ENCODE measurements at places on chromosomes 7 and 10. TPM values are rescaled to one million over a fixed set of nuclear protein-coding genes. Genes with fewer than 3 reads are reported as not detected.

The PRLHR gene
- not detected for total RNA-seq

The FGL2 gene
- total RNA-seq = 9.2 TPM

The OR2A42 gene
- not detected for total RNA-seq

The NUDCD3 gene
- total RNA-seq = 89.4 TPM

The GJD4 gene
- total RNA-seq = not detected

The HECW1 gene
- 0.23 TPM for total RNA-seq

The ABI1 gene
- 31.0 TPM for total RNA-seq

The SLC16A12 gene
- total RNA-seq = 5.8 TPM

DNA sequence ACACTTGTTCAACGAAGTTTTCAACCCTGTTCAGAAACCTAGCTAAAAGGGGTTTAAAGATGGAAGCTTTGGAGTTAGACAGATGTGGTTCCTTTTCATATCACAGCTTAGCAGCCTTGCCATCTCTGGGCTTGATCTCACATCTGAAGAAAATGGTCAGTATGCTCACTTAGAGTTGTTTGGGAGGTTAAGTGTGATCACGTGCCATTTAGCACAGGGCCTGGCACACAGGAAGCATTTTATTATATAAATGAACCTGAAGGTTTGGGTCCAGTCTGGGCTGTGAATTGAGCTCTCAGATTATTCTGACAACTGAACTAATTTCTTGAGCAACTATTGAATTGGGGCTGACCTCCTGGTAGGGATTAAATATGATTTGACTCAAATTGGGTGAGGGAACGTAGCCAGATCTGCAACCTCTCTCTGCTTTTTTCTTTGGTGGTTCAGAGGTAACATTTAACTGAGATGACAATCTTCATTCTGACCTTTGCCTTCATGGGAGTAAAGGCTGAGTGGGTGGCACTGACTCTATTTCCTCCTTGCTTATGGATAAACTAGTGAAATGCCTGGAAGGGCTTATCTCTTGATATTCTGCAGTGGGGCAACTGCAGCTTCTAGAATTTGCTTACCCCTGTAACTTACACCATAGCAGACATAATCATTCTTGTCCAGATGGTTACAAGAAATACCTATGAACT lies 10.2 kb upstream of the HKDC1 start:
- peaks cover 50% of the 10 kb centered on the region for H3K36me3 ChIP-seq
- no peak overlapping the region for H3K27ac ChIP-seq
- H3K4me3 ChIP-seq = no peak overlapping the region
- DNase-seq = no peak

GRCh38 chr7:18703685-18704084 lies 208.1 kb downstream of the HDAC9 start:
- H3K36me3 ChIP-seq = no peaks in the 10 kb centered on the region
- peaks cover 8% of the 10 kb centered on the region for H3K4me1 ChIP-seq
- no peak for DNase-seq
- H3K27me3 ChIP-seq = no peaks in the 10 kb centered on the region
- no peak overlapping the region for H3K27ac ChIP-seq
